Mucosa of descending colon (tissue), 3 donors: ENCODE measurements at places on chromosomes 16 and 17. TPM values are rescaled to one million over a fixed set of nuclear protein-coding genes. Genes with fewer than 3 reads are reported as not detected.

Gene SEPTIN12
- total RNA-seq, result not detected

Gene KCNJ16
- total RNA-seq, result 1.1 TPM

Gene GSDMA
- 0.26 TPM for total RNA-seq

Gene MRPL10
- total RNA-seq, result 46.0 TPM

Gene GPRC5B
- total RNA-seq, result 2.8 TPM

Gene FA2H
- total RNA-seq, result 44.0 TPM

Gene ABCA3
- 3.0 TPM for total RNA-seq

Gene MEOX1
- total RNA-seq, result 1.4 TPM

Gene EVI2B
- total RNA-seq, result 9.5 TPM

Gene RNF167
- total RNA-seq, result 118 TPM

Gene SRL
- total RNA-seq, result 0.35 TPM

Gene GRAPL
- total RNA-seq, result 2.0 TPM

Gene AHSP
- total RNA-seq, result not detected

Gene TPSG1
- 23.3 TPM for total RNA-seq

Gene SP2
- total RNA-seq, result 21.7 TPM

Gene COPRS
- total RNA-seq, result 13.5 TPM

Gene MPDU1
- total RNA-seq, result 94.5 TPM
